ENCODE measurements at places on chromosomes 13 and 19.

GRCh38 chr19:44499962-44500949, at the start of gene ZNF180:
ZNF180 (minus strand) TSS chr19:44500522; CDS start chr19:44497334, 3,188 bp downstream.
- DNase-seq: peak; percentile 80

GRCh38 chr13:108345016-108345415, 75.5 kb downstream of the TNFSF13B start:
- DNase-seq: no peak

DNA sequence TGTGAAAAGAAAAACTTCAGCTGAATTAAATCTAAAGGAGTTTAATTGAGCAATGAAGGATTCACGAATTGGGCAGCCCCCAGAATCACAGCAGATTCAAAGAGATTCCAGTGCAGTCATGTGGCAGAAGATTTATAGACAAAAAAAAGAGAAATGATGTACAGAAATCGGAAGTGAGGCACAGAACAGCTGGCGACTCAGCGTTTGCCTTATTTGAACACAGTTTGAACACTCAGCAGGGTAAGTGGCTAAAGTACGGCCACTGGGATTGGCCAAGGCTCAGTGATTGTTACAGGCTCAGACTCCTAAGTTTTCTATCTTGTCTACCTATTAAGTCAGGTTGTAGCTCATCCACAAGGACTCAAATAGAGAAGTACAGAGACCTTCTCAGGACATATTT, 11.6 kb upstream of the CFAP97D2 start:
- DNase-seq: no peak

GRCh38 chr19:13093407-13094105, 9.1 kb downstream of the LYL1 start:
- peak; percentile 67 for DNase-seq

GRCh38 chr13:23411220-23411619, 22.3 kb downstream of the SACS start:
- DNase-seq: no peak

GRCh38 chr13:78137404-78138142, 218.9 kb upstream of the EDNRB start:
- peak; percentile 65 for DNase-seq

DNA sequence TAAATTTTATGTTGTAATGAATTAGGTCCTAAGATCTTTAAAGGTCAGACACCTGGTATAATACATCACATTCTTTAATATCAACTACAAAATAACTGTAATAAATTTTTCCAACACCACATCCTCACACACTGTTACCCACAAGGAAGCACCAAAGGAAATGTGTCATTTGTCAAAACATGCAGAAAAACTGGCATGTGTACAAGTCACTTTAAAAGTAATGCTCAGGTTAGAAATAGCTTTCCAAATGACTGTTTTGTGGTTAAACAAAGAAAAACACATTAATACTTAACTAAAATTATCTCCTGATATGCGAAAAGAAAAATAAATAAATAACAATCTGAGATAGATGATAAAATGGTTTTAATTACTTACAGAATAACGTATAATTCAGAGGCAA, 74.7 kb downstream of the MZT1 start:
- no peak for DNase-seq

- peak; percentile 52 for DNase-seq
These were observed 808 bp downstream of the DNMT1 start for GRCh38 chr19:10193790-10194499.

GRCh38 chr13:46307554-46307953, 79.5 kb downstream of the RUBCNL start:
- peak; percentile 19 for DNase-seq

- peak; percentile 15 for DNase-seq
These were observed 820 bp downstream of the EID2 start for GRCh38 chr19:39539165-39539517.

DNA sequence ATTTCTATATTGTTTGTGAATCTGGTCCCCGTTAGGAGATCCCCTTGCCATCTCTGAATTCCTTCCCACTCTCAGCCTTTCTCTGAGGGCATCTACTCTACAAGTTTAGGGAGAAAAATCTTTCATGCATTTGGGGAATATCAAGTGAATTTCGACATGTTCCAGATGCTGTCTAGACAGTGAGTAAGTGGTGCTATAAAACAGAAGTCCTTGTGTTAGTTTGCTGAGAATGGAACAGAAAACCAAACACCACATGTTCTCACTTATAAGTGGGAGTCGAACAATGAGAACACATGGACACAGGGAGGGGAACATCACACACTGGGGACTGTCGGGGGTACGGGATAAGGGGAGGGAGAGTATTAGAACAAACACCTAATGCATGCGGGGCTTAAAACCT, 5.1 kb downstream of the OR7A10 start:
- DNase-seq: no peak

DNA sequence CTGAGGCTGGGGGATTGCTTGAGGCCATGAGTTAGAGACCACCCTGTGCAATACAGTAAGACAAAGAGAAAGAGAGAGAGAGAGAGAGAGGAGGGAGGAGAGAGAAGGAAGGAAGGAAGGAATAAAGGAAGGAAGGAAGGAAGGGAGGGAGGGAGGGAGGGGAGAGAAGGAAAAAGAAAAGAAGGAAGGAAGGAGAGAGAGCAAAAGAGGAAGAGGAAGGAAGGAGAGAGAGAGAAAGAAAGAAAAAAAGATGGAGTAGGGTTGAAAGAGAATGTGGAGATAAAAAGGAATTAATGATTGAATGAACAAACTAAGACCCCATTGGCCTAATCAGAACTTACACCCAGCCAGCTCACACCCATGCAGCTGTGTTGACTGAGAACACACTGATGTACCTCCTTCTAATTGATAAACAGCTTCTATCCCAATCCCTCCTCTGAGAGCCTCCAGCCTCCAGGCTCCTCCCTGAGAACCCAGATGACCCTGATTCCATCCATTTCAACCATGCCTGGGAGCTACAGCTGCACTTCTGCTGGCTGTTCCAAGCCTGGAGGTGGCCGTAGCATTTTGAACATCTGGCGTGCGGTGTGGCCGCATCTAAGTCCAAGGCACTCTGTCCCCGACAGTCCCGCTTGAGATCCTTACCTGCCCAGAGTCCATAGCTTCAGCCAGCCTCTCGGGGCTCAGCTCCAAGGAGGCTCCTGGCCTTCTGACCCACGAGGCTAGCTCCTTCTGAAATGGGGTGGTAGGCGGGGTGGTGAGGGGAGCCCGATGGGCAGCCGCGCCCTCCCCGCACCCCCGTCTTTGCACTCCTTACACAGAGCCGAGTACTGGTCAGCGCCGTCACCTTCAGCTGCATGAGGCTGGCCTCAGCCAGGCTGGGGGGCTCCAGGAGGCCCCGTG, 1.1 kb downstream of the PRODH2 start:
- DNase-seq: no peak

- no peak for DNase-seq
These were observed 754.8 kb upstream of the SLITRK6 start for GRCh38 chr13:86554066-86554465.

GRCh38 chr13:74056801-74057542, 77.2 kb downstream of the KLF12 start:
- no peak for DNase-seq

- DNase-seq: peak; percentile 76
These were observed 200.9 kb upstream of the TMTC4 start for GRCh38 chr13:100875392-100876043.

- DNase-seq: no peak
These were observed 6.7 kb downstream of the SPPL2B start for GRCh38 chr19:2334986-2335846.

DNA sequence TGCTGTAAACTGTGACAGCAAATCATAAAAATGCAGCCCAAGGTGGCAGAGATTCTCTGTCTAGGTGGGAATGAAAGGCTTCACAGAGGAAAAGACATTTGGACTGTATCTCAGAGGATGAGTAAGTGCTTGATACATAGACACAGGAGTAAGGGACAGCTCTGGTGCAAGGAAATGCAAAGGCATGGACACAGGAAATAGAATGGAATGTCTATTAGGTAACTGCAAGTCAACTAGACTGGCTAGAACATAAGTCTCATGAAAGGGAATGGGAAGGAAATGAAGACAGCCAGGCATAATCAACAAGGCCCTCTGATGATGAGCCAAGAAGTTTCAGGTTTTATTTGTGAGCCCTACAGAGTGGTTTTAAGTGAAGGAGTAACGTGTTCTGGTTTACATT, 321.7 kb downstream of the SUCLA2 start:
- DNase-seq: peak; percentile 28

- no peak for DNase-seq
These were observed 142.8 kb upstream of the PCDH9 start for GRCh38 chr13:67372868-67373464.

- DNase-seq: no peak
These were observed 149.2 kb downstream of the GGACT start for GRCh38 chr13:100439247-100439970.
